Immature natural killer cell (primary cell): ENCODE measurements at places on chromosomes 13 and 19. TPM values are rescaled to one million over a fixed set of nuclear protein-coding genes. Genes with fewer than 3 reads are reported as not detected.
A peak's percentile ranks its signal among the peaks of the same experiment; 100 is the strongest.

GRCh38 chr19:590396-590745 is 690 bp downstream of the HCN2 start:
- peak overlapping the region; percentile 56 for H3K4me3 ChIP-seq
- no peak overlapping the region for H3K27ac ChIP-seq
- no peak for DNase-seq
- no peaks in the 10 kb centered on the region for H3K36me3 ChIP-seq
- peaks cover 5% of the 10 kb centered on the region for H3K4me1 ChIP-seq
- peaks cover 2% of the 10 kb centered on the region for H3K27me3 ChIP-seq

DNA sequence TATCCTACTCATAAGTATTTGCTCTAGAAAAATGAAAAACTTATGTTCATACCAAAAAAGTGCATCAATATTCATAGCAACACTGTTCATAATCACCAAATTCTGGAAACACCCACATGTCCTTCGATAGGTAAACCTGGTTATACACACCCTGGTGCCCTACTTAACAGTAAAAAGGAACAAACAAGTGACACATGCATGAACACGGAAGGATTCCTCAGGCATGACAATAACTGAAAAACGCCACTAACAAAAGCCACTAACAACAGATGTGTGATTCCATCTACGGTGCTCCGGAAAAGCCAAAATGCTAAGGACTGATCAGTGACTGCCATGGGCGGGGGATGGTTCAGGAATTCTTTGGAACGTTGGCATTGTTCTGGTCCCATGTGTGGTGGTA is 65.5 kb downstream of the STK24 start:
- no peak overlapping the region for H3K27ac ChIP-seq
- no peak for DNase-seq
- no peak overlapping the region for H3K4me3 ChIP-seq
- H3K4me1 ChIP-seq: peaks cover 41% of the 10 kb centered on the region
- H3K36me3 ChIP-seq: peaks cover 11% of the 10 kb centered on the region

GRCh38 chr13:109451726-109452125 is 334.7 kb downstream of the IRS2 start:
- H3K27ac ChIP-seq: no peak overlapping the region
- no peaks in the 10 kb centered on the region for H3K4me1 ChIP-seq
- no peak for DNase-seq
- H3K36me3 ChIP-seq: no peaks in the 10 kb centered on the region
- no peak overlapping the region for H3K4me3 ChIP-seq

The ZNF20 gene
- polyA plus RNA-seq: 2.4 TPM

DNA sequence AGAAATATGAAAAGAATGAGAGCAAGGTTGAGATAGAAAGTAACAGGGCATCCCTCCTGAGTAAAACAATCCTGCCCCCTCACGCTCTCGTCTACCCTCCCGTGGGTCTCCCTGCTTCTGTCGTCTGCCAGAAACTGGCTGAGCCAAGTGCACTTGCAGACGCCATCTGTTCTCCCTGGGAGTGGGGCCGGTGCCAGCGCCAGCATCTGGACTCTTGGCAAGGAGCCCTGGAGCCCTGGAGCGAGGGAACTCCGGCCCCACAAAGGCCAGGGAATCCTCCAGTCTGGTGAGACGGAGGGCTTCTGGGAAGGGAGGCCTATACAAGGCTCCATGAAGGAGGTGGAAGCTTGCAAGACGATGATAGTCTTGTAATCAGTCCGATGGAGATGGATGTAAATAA is 2.3 kb upstream of the TMEM91 start:
- no peak overlapping the region for H3K4me3 ChIP-seq
- no peaks in the 10 kb centered on the region for H3K36me3 ChIP-seq
- H3K27me3 ChIP-seq: peaks cover 2% of the 10 kb centered on the region
- DNase-seq: no peak

The PRSS57 gene
- polyA plus RNA-seq: 41.4 TPM

DNA sequence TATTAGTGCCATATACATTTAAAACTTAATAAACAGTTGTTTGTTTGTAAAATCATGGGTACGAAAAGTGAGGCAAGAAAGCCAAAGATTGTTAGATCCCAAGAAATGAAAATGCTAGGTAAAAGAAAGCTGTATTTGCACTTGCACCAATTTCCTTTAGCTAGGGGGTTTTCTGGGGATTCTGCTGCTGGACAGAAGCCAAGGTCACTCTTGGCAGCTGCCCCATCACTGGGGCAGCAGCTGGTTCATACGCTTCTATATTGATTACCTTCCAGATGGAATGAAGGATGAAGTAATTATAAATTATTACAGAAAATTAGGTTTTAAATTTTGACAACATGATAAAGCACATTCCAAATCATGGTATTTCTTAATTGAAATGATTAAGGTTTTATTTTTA is 127.4 kb downstream of the SLITRK5 start:
- H3K27me3 ChIP-seq: no peaks in the 10 kb centered on the region
- H3K4me3 ChIP-seq: no peak overlapping the region
- no peaks in the 10 kb centered on the region for H3K36me3 ChIP-seq
- DNase-seq: no peak

DNA sequence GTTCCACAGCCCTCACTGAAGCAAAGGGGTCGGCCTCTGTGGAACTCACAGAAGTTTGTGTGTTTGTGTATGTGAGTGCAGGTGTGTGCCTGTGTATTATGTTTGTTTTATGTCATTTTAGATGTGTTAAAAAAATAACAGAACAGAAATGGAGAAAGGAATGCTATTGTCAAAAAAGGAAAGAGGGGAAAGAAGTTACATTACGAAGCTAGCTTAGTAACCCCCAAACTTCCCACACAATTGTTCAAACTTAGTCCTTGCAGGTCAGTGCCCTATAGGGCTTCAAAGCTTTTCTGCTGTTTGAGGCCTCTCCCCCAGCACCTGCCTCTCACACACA is 1505.6 kb upstream of the SLC10A2 start:
- H3K27ac ChIP-seq: no peak overlapping the region
- H3K36me3 ChIP-seq: no peaks in the 10 kb centered on the region
- peaks cover 2% of the 10 kb centered on the region for H3K27me3 ChIP-seq
- DNase-seq: no peak

DNA sequence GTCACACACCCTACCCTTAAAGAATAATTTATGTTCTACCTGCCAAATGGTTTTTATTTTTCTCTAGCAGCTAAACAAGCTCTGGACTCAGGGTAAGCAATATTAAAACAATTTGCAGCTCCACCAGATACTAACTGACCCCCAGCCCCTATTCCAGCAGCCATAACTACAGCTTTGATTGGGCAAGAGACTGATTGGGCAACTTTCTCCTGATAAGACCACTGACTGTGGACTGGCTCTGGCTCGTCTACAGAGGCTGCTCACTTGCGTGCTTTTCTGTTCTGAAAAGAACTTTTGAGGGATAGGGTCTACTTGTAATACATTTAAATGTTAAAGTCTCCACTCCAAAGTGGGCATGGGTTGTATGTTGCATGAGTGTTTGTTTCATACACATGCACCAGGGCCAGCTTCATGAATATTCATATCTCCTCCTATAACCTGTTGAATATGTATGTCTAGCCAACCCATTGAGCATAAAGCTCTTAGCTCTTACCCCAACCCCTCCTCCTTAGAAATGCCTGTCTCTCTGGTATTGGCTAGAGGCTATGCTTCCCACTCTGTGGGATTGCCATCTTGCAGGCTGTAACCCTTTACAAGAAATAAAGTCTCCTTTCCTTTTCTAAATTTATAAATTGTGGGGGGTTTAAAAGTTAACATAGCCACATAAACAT is 19.9 kb downstream of the OR7A5 start:
- peaks cover 2% of the 10 kb centered on the region for H3K27me3 ChIP-seq
- H3K27ac ChIP-seq: no peak overlapping the region
- no peak overlapping the region for H3K4me3 ChIP-seq
- no peak for DNase-seq

The ZNF85 gene
- 5.8 TPM for polyA plus RNA-seq

DNA sequence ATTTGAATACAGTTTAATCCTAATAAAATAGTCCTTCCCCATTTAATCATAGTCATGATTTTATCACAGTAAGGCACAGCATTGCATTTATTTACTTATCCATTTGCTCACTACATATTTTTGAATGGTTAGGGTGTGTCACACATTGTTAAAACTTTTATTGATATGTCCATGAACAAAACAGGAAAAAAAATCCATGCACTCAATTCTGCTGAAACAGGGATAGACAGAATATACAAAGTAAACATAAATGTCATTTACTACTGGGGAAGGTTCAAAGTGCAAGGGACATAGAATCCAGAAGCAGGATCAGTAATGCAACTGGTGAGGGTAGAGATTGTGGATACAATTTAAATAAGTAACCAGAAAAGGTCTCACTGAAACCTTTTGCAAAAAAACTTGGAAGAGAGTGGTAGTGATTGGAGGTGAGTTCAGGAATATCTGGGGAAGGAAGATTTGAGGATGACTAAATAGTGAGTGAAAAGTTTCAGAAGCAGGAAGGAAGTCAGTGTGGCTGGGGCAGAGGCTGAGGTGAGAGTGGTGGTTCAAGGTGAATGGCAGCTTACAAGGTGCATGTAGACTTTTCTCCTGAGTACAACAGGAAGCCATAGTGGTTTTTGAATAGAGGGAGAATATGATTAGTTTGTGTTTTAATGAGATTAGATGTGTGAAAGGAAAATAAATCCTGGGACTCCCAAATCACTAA is 387.2 kb upstream of the ATXN8OS start:
- no peak overlapping the region for H3K4me3 ChIP-seq
- no peaks in the 10 kb centered on the region for H3K4me1 ChIP-seq
- H3K36me3 ChIP-seq: no peaks in the 10 kb centered on the region
- no peaks in the 10 kb centered on the region for H3K27me3 ChIP-seq
- H3K27ac ChIP-seq: no peak overlapping the region
- DNase-seq: no peak

DNA sequence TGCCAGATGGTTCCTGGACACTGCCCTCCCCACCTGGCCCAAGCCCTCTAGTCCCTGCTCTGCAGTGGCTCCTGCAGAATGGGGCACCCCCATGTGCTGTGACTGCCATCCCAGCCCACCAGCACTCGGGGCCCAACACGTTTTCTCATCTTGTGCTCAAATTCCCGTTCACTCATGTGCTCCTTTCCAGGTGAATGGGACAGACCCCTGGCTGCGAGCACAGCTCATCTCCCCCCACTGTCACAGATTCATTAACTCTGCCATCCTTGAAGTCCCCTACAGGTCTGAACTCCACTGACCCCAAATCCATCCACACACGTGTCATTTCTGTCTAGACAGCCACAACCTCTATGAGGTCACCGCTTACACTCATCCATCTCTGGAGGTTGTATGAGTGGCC is 23.6 kb downstream of the TUBA3C start:
- H3K27ac ChIP-seq: no peak overlapping the region
- no peaks in the 10 kb centered on the region for H3K27me3 ChIP-seq
- DNase-seq: no peak
- H3K4me1 ChIP-seq: peaks cover 1% of the 10 kb centered on the region
- H3K36me3 ChIP-seq: peaks cover 4% of the 10 kb centered on the region

DNA sequence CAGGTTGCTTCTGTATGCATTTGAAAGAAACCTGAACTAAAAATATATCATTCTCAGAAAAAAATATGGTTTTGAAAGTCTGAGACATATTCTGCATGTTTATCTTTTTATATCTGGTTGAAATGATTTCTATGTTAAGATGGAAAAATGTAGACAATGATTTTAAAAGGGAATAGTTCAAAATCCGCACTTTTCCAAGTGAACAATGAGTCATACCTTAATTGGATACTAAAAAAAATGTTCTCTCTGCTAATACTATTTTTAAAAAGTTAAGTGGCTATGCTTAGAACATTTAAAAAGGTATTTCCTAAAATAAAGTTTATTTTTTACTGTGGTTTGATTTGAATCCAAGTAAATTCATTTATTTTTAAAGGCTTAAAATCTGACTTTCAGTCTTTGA is 801.4 kb downstream of the SLITRK6 start:
- no peaks in the 10 kb centered on the region for H3K27me3 ChIP-seq
- no peak overlapping the region for H3K27ac ChIP-seq
- no peaks in the 10 kb centered on the region for H3K4me1 ChIP-seq
- no peak overlapping the region for H3K4me3 ChIP-seq
- H3K36me3 ChIP-seq: no peaks in the 10 kb centered on the region

DNA sequence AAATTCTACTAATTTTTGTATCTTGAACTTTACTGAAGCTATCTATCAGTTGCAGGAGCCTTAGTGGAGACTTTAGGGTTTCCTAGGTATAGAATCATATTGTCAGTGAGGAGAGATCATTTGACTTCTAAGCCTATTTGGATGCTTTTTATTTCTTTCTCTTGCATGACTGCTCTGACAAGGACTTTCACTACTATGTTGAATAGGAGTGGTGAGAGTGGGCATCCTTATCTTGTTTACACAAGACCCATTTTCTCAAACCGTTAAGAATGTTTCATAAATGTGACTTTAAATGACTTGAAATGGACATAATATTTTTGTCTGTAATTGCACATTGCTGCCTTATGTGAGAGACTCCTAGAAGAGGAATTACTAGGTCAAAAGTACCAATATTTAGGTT is 17.9 kb upstream of the CSNK1A1L start:
- no peaks in the 10 kb centered on the region for H3K4me1 ChIP-seq
- H3K4me3 ChIP-seq: no peak overlapping the region
- no peaks in the 10 kb centered on the region for H3K27me3 ChIP-seq
- no peak overlapping the region for H3K27ac ChIP-seq
- no peak for DNase-seq

DNA sequence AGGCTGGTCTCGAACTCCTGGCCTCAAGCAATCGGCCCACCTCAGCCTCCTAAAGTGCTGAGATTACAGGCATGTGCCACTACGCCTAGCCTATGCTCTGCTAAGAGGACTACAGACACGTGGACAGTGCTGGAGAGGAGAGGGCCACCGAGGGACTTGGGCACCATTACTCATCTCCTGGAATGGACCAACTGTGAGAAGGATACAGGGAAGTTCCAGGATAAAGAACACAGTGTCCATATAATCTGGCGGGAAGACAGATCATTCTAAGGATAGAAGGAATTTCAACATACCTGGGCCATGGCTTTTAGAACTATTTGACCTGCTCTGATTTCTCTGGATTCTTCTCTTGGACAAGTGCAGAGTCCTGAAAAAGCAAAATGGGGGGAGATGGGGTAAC is 12.8 kb downstream of the ZNF565 start:
- no peak overlapping the region for H3K4me3 ChIP-seq
- peaks cover 10% of the 10 kb centered on the region for H3K36me3 ChIP-seq
- H3K27ac ChIP-seq: no peak overlapping the region
- no peaks in the 10 kb centered on the region for H3K4me1 ChIP-seq
- no peak for DNase-seq
- peaks cover 1% of the 10 kb centered on the region for H3K27me3 ChIP-seq

The METTL21C gene
- polyA plus RNA-seq: not detected

The GRIN2D gene
- not detected for polyA plus RNA-seq

DNA sequence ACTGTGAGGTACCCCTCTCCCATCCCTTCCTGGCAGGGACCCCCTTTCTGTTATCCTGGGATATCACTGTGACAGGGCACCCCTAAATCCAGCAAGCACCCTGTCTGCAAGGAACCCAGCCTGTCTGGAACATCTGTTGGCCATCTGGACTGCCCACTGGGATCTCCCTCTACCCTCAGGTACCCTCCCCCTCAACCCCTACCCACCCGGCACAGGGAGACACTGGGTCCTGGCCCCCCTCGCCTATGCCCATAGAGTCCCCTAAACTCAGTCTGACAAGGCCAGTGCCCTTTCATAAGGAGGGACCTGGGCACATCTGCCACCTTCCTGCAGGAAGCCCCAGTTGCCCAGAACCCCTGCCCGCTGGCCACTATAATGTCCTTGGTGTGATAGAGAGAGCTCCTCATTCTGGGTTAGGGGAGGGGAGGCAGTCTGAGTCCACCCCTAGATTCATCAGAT is 2.8 kb upstream of the SLC27A5 start:
- peaks cover 9% of the 10 kb centered on the region for H3K27me3 ChIP-seq
- peaks cover 4% of the 10 kb centered on the region for H3K36me3 ChIP-seq
- peak overlapping the region; percentile 82 for H3K4me3 ChIP-seq
- H3K27ac ChIP-seq: peak overlapping the region; percentile 40

- no peaks in the 10 kb centered on the region for H3K4me1 ChIP-seq
- no peak overlapping the region for H3K27ac ChIP-seq
- peaks cover 6% of the 10 kb centered on the region for H3K27me3 ChIP-seq
- no peak overlapping the region for H3K4me3 ChIP-seq
- H3K36me3 ChIP-seq: peaks cover 7% of the 10 kb centered on the region
Observed at GRCh38 chr13:51000061-51000460, 90.5 kb downstream of the RNASEH2B start.

The GSX1 gene
- polyA plus RNA-seq: not detected
